ENCODE measurements at places on chromosomes 5 and 9.

DNA sequence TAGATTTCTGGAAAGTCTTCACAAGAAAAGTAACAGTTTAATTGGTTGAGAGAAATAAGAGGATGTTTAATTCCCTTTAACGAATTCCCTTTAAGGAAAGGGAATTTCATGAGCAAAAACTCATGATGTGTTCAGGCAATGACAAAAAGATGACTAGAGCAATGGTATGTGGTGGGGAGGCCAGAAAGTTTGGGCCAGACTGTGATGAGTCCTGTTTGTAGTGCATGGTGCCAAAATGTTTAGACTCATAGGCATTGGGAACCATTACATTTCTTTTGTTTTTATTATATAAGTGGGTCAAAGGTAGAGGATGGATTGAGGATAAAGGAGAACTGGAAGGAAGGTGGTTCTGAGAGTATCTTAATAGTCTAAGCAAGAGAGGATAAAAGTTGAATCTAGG lies 10.9 kb downstream of the CNTRL start:
- DNase-seq = no peak

- no peak for DNase-seq
Measured at GRCh38 chr9:99415606-99416005, 193.5 kb downstream of the SEC61B start.

GRCh38 chr5:157354800-157355199 lies 88.9 kb downstream of the CYFIP2 start:
- DNase-seq = peak; percentile 9

DNA sequence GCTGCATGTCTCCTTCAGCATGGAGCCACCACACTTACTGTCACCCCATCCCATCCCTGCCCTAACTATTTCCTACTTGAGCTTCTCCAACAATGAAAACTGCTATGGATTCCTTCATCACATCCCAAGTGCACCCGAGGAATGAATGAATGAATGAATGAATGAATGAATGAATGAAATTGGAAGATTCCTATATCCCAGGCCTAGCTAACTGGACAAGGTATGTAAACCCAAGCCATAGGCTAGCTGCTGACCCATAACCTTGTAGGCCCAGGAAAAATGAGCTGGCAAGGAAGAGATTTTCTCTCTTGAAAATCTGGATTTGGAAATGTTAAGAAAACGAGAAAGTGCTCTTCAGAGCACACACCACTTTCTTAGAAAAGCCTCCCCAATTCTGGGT lies 97.4 kb downstream of the GABBR2 start:
- no peak for DNase-seq

DNA sequence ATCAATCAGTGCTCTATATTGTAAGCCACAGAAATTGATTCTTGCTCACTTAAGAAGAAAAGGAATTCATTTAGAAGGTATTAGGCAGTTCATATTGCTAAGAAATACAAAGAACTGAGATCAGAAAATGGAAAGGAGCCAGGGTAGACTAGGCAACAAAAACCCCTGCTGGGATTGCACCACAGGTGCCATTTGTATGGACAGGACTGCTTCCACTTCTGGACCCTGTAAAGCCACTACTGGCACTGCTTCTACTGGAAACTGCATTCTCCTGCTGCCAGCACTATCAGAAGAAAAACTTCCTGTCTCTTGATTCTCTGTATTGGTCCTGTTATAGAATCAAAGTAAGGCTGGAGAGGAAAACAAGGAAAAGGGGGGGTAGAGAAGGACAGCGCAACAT lies 45.9 kb downstream of the CERT1 start:
- DNase-seq = no peak

GRCh38 chr5:150503977-150504620 lies 3.8 kb upstream of the NDST1 start:
- no peak for DNase-seq

DNA sequence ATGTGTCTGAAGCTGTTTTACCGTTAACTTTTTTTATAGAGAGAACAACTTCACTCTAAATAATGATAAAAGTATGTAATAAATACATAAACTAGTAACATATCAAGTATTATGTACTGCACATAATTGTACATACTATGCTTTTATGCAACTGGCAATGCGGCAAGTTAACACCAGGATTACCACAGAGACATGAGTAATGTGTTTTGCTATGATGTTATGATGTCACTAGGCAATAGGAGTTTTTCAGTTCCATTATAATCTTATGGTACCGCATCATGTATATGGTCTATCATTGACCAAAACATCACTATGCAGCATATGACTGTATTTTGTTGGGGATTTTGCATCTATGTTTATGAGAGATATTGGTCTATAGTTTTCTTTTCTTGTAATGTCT lies 326.4 kb upstream of the TARS1 start:
- no peak for DNase-seq

DNA sequence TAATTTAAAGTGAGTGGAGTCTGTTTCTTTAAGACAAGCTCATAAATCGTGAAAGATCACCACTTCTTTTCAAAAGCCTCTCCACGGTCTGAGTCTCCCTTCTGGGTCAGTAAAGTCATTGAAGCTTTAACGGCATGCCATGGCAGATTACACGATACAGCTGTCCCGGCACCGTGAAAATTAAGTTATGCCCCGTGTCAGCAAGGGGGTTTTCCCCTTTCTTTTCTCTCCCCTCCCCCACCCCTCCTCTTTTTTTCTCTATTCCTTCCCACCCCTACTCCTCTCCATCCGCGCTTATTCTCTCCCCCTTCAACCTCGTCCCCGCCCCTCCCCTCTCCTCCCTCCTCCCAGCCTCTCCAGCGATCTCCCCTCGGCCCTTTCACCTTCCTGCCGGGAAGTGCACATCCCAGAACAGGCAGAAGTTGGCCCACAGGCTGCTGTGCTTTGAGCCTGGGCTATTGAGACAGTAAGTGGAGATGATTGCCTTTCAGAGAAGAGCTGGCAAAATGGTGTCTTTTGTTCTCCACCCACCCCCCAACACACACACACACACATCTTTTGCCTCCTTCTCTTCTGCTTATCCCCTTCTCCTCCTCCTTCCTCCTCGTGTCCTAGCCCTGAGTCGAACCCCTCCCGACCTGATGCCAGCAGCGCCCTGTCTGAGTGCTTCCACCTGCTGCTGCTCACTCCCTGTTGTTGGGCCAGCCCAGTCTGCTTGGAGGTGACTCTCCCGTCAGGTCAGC lies 44.1 kb downstream of the GAS1 start:
- DNase-seq = no peak

DNA sequence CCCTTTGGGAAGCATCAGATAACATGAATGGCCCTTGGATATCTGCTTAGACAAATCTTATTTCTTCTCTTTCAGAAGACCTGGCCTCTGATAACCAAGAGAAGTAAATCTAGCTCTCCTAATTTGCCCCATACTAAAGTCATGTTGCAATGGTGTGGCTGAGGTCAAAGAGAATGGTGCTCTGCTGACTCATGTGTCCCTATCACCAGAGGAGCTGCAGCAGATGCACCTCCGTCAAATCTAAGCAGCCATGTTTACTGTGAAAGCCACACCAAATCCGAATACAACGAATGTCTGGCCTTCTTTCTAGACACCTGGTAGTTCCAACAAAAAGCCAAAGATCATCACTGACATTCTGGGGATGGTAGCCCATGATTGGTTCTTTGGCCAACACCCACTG lies 23.2 kb downstream of the RETREG1 start:
- no peak for DNase-seq

DNA sequence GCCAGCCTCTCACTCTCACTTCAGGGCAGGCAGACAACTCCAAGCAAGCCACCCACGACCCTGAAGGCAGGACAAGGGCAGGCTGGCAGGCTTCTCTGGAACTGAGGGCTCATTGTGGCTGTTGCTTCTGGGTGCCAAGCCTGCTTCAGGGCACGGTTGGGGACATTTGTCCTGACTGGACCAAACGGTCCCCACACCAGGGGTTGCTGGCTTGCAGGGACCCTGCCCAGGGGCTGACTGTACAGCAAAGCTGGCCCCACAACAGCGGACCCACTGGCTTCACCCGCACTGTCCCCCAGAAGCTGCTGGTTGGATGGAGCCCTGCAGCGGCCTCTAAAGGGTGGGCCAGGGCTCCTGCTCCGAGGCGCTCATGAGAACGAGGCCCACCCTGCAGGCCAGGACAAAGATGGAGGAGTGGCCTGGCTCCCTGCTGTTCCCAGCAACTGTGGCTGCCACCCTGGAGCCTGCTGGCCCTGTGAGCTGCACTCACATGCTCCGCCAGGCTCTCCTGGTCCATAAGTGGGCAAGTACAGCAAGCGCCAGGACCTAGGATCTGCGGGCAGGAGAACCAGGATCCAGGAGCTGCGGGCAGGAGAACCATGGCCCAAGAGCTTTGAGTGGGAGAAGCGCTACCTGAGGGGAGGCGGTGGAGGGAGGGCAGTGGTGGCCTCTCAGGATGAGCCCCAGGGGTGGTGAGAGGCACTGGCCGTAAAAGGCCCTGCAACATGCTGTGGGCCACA lies 34.4 kb upstream of the NSMF start:
- no peak for DNase-seq

DNA sequence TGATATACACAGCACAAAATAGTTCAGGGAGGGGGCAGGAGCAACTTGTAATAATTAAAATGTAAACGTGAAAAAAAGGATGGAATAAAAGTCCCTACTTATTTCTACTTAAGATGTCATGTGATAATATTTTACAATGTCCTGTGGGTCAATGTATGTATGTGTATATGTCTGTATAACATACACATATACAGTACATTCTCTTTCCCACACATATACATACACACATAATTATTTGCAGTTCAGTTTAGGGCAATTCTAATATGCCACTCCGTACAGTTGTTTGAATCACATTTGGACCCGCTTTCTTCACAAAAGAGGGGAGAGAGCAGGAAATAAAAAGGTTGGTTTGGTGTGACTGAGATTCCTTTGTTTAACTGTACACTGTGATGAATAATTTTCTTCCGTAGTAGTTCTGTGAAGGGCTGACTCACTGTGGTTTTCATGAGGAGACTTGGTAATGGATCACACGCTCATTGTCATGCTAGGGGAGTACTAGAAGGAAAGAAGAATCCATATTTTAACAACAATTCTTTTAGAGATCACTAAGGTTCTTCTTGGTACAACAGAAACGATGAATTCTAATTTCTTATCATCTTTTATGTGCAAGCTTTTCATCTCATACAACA lies 26.2 kb upstream of the ACOT12 start:
- no peak for DNase-seq

DNA sequence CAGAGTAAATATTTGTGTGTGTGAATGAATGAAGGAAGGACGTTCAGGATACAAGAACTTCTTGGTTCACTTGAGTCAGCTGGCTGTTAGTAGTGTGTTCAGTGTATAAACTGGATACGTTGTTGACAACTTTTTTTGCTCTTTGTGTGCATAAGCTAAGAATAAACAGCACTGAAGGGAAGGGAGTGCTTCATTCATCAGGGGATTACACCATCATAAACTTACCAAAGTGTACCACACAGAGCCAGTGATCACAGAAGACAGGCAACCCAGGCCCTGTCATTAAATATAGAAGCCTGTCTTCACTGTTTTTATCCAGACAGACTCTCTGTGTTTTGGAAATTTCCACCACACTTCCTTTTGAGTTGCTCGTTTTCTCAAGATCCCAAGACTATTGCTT lies 55.5 kb upstream of the MEF2C start:
- no peak for DNase-seq

- DNase-seq = no peak
Measured at GRCh38 chr5:14669975-14670374, 5.5 kb downstream of the OTULIN start.

- DNase-seq = no peak
Measured at GRCh38 chr9:76426807-76427419, 32.1 kb upstream of the GCNT1 start.

DNA sequence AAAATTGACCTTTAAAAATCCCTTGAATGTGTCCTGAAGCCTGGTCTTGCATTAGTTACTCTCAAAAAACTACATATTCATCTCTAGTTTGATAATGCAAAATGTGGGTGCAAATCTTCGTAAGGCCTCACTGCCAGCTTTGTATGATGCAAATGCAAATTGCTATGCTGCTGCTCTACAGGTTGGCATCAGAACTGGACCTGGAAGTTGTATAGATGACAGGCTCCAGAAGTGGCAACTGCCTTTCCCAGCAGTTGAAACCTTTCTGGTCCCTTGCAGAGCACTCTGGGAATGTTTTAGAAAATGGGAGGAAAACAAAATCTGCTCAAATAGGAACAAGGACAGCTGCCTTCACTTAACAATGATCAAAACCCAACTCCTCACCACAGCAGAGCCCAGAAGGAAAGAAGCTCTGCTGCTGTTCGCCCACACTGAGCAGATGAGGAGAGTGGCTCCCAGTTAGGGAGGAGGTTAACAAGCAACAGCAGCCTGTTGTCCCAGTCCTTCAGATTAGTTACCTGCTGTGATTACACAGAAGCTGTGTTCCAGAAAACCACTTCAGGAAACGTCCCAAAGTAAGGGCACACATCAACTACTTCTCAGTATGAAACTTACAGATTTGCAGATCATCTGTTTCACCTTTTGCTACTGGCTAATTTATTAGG lies 93.5 kb downstream of the PLPP1 start:
- no peak for DNase-seq

DNA sequence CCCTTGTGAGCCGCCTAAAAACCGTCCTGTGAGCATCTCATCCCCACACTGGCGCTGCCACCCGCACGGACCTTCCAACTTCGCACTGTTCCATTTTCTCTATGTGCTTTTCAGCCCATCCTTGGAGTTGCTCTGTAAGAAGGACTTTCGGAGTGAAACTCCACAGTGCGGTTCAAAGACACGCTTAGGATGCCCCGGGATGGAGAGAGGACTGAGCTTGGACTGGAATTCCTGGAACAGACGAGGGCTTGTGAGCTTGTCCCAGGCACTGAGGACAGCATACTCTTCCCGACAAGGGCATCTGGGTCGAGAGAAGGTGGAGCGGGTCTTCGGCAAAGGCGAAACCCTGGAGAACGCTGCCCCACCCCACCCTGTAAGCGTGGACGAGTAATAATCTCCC lies 187.8 kb downstream of the MEF2C start:
- no peak for DNase-seq

DNA sequence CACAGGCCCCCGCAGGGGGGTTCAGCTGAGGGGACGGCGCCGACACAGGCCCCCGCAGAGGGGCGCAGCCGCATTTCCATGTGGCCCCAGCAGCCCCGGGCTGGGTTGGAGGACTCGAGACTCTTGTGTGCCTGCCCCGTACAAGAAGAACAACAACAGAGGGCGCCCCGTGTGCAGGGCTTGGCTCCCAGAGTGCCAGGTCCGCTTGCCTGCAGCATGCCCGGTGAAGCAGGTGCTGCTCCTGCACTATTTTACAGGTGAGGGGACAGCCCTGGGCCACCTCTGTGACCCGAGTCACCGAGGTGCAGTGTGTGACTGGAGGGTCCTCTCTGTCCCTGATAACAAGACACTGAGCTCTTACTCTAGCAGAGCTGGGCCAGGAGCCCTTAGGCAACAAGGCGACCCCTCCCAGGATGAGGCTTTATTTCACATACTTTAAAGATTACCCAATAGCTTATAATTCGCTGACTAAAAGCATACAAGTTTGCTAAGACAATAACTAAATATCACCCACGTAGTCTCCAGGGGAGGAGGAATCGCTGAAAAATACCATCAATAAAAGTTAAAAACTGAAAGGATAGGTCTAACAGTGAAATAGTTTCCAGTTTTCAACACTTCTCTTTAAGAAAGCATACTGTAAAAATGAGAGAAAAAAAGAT lies 41.7 kb upstream of the SLC9A3 start:
- peak; percentile 11 for DNase-seq
